ENCODE measurements at places on chromosomes 6 and 20.

- no peak for DNase-seq
These were observed 503.7 kb upstream of the IRAK1BP1 start for GRCh38 chr6:78363688-78364087.

GRCh38 chr20:34892671-34893070 is 16.3 kb downstream of the ACSS2 start:
- DNase-seq = no peak

- DNase-seq = no peak
These were observed 12.2 kb upstream of the STK35 start for GRCh38 chr20:2089447-2089846.

DNA sequence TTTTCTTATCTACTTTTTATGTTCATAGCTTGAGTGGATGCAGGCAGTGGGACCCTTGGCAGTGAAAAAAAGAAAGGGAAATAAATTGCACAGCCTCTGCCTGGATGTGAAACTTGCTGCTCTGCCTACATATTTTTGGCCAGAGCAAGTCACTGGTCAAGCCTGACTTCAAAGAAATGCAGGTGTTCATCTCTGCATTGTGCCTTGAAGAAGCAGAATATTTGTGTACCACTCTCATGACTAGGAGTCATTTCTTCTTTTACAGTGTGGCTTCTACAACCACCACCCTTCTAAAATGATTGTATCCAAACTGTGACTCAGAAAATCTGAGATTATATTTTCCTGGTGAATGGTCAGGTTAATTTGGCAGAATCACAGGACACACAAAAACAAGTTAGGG is 2.5 kb upstream of the KATNA1 start:
- DNase-seq = no peak

DNA sequence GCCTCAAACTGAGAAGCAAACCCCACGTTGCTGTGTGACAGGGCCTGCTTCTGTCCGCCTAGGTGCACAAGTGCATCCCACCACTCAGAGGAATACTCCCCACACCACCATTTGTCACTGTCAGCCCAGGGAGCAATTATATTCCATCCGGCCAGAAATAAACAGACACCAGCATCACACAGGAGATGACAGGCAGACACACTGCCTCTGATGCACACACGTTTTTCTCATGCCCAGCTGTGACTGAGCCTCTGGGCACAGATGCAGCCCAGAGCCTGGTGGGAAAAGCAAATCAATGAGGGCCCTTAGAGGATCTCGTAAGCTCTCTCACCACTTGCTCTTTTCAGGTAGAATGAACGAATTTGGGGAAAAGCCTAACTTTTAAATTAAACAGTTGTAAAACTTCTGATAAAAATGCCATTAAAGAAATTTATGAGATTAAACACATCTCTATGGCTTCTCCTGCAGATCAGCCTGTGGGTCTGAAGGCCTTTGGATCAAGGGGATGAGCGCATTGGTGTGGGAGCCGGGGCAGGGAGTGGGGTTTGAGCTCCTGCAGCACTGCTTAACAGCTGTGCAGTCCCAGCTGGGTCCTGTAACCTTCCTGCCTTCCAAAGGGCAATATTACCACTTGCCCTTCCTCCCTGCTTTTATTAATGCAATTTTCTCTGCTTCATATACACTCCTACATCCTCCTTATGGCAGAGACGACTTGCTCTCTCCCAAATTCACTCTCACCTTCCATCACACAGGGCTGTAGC is 624.3 kb downstream of the PTPRT start:
- no peak for DNase-seq

DNA sequence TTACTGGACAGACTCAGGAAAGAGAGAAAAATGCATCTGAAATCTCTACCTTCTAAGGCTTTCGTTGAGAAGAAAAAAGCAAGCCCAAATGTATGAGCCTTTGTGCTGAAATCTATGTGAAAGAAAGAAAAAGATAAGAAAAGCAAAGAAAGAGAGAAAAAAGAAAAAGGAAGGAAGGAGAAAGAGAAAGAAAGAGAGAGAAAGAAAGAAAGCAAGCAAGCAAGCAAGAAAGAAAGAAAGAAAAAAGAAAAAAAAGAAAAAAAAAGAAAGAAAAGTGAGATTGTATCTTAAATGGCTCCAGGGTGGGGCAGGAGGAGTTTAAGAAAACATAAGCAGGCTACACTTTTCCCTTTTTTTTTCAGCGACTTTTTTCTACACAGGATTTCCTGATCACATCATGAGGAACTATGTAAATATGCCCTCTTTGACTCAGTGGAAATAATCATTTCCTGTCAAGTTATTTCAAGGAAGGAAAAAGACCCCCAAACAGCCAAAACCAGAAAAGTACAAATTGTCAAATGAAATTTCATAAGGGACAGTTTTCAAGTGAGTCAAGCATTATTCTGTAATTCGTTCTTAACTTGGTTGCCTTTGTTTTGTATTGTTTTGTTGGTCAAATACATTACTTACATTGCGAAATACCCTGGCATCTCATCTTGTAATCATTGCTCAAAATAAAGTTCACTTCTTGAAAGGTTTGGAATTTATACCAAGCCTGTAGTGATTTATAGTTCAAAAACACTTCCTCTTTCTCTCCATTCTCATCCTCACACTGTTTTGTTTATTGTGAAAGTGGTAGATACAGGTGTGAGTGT is 79.5 kb upstream of the RNF217 start:
- no peak for DNase-seq

DNA sequence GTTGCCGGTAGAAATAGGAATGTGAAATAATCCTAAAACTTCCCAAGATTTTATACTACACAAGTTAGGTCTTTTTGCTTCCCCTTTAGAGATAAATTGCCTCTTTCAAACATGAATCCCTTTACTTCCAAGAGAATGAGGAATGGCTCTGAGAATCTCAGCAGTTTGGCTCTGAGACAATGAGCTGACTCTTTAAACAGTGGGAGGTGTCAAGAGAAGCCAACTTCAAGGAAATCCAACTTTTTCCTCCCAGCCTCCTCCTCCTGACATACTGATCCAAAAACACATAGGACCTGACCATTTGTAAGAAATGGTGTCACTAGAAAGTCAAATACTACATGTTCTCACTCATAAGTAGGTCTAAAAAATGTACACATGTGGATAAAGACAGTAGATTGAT is 154.2 kb downstream of the ALDH8A1 start:
- DNase-seq = no peak

DNA sequence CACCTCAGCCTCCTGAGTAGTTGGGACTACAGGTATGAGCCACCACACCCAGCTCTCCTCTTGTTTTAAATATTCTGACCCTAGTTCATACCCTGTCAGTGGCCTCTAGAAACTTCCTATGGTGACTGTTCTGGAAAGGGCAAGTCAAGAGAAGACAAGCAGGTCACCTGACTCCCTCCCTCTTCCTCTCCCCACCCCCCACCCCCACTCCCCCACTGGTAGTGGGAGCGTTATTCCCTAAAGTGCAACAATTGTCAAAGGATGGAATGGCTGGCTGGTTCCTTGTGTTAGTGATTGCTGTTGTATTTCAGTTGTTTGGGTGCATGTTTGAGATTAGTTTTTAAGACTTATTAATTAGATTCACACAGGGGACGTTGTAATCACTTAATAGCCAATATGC is 136.1 kb downstream of the CARMIL1 start:
- DNase-seq = no peak

DNA sequence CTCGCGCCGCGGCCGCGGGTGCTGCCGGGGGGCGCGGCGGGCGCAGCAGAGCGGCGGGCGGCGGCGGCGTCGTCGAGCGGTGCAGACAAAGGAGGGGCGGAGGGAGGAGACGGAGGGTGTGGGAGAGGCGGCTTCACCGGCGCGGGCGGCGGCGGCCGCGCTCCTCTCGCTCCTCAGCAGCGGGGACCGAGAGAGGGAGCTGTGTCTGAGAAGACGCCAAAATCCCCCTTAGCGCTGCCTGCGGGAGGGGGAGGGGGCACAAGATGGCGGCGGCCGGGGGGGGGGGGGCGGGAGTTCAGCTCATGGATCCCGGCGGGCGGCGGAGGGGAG is 296 bp downstream of the ADNP start:
- DNase-seq = no peak

- no peak for DNase-seq
These were observed 11.6 kb downstream of the PDCD2 start for GRCh38 chr6:170572704-170573466.

- DNase-seq = no peak
These were observed 78.7 kb downstream of the GMDS start for GRCh38 chr6:2166717-2167116.

- DNase-seq = no peak
These were observed 48.9 kb downstream of the ALDH5A1 start for GRCh38 chr6:24543683-24544082.

- DNase-seq = no peak
These were observed 400.8 kb upstream of the HSF2 start for GRCh38 chr6:121998631-121999030.

Measured in RWPE1 (cell line).